Left hindlimb (tissue), 1 donor: ENCODE measurements at places on chromosomes 6 and 20.

DNA sequence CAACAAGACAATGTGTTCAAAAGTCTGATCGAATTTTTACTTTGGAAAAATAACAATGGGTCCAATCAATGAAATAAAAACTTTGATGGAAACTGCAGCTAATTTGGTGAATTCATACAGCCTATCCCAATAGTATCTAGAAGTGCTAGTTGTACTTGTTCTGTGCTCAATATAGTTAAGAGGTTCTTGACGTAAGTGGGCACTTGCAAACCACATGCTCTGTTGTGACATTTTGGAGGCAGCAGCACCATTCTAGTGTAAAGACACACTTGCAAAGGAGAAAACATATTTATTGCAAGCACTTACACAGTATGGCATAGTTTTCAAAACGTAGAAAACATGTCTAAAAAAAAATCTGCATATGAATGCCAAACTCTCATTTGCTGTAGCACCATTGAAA is 6.7 kb upstream of the KLHL31 start:
- no peak for DNase-seq

GRCh38 chr6:16136621-16137450 is 8.0 kb downstream of the MYLIP start:
- DNase-seq: no peak

GRCh38 chr6:140806431-140806830 is 1326.3 kb upstream of the GJE1 start:
- no peak for DNase-seq

DNA sequence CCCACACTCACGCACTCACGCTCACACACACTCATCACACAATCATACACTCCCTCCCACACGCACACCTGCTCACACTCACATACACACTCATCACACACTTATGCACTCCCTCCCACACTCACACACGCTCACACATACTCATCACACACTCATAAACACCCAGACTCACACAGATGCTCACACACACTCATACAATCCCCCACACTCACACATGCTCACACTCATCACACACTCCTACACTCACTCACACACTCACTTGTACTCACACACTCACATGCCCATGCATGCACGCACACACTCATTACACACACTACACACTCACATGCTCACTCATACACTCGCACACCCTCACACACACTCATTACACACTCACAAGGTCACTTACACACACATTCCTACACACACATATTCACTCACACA is 131.1 kb upstream of the PDE10A start:
- no peak for DNase-seq

GRCh38 chr6:157274471-157275226 is 48.7 kb downstream of the TMEM242 start:
- DNase-seq: peak; percentile 79

GRCh38 chr6:43942011-43942442 is 172.0 kb downstream of the VEGFA start:
- DNase-seq: peak; percentile 25

DNA sequence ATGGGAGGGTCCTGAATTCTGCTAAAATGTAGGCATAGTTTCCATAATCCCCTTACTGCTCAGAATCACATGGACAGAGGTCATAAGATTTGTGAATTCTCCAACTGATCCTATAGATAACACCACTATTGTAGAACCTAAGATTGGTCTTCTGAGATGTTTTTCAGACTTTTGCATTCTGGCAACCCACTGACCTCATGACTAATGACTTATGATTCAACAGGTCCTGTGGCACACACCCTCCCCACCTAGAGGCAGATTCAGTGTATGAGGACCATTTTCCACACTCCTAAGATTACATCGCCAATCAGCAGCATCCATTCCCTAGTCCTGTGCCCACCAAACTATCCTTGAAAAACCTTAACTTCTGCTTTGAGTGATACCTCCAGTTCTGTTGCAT is 207.2 kb downstream of the BTBD9 start:
- DNase-seq: no peak

- DNase-seq: no peak
These were observed 866.5 kb downstream of the KIF16B start for GRCh38 chr20:15706719-15707118.

DNA sequence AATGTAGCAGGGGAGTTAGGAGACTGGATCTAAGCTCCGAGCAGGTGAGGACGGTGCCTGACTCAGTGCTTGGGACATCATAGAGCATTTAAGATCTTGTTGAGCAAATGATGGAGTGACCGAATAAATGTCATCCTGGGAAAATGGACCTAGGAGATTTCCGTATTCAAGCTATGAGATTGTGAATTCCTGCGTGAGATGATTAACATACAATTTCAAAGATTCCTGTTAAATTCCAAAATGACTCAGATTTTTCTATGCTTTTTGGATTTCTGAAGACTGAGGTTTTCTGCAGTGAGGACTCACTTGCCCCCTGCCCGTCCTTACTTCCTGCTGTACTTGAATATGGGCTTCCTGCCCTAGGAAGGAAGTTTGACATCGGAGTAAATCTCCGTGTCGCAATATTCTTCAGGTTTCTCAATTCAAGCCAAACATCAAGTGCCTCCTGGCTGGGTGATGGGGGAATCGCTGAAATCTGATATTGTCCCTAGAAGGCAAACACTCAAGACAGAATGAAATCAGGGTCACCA is 5.2 kb downstream of the SYTL3 start:
- DNase-seq: no peak

DNA sequence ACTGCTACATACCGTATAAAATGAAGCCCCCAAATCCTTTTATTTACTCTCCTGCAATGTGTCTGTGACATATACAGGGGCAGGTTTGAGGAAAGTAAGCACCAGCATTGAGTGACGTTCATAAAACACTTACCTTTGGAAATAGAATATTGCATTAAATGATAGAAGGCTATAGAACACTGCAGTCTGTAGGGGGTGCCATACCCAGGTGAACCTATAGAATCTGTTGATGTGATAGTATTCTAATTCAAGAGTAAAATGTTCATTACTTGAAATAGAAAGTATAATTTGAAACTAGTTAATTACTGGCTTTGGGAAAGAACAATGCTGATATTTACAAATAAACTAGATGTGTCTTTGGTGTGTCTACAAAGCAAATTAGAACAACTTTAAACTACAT is 47.0 kb upstream of the PRL start:
- DNase-seq: no peak

- no peak for DNase-seq
These were observed 118.2 kb upstream of the RIPOR2 start for GRCh38 chr6:25053875-25054371.

GRCh38 chr6:4434655-4435054 is 299.3 kb upstream of the ECI2 start:
- DNase-seq: no peak

DNA sequence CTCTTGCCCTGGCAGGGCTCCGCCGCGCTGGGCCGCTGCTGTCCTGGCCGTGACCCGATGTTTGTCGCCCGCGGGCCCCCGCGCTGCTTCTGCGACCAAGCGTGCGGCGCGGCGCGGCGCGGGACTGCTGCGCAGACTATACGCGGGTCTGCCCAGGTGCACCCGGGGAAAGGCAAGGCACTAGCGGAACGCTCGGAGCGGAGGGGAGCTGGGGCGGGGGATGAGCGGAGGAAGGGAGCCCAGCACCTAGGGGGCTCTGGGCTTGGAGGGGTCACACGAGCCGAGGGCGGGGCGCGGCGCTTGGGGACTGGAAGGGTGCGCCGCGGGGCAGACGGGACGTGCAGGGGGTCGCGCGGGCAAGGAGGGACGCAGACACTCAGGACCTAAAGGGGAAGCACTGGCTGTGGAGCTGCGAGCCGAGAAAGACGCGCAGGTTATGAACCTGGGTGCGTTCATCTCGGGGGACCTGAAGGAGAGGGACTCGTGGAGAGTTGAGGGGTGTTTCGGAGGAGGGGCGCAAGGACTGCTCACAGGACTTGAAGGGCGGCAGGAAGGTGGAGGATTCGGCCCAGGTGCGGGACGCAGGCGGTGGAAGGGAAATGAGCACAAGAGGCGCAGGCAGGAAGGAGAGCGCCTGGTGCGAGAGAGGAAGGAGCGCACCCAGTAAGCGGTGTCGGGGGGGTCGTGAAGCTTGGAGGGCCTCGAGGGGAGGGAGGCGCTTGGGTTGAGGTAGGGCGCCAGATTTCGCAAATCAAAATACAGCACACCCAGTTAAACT is 40.8 kb upstream of the ZNFX1 start:
- no peak for DNase-seq

DNA sequence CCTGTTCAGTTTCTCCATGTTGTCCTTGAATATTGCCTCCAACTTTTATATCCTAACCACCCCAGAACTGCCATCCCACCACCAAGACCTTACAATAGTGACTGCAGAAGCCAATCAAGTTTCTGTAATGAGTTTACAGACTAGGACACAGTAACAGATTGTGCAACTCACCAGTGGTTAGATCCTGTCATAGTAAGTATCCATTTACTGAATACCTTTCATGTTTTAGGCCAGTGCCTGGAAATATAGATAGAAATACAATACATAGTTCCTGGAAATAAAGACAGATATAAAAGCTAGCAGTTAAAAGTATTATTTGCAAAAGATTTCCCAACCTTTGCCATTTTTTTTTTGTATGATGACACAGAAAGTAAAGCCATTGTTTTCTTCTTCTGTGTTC is 471.8 kb upstream of the BTBD3 start:
- no peak for DNase-seq

DNA sequence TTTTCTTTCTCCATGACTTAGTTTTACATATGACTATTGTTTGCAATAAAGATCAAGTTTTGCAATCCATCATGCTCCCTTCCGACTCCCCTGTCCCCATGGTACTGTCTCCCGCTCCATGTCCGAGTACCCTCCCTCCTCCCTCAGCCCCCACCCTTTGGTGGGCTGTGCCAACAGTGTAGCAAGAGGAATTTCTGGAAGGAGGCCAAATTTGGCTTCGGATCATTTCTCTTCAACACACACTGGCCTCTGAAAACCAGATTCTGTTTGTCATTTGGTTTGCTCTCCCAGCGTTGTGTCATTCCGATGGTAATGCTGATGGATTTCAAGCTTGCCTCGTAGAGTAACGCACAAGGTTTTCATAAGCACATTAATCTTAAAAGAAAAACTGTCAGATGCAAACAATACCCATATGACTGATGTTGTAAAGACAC is 22.9 kb upstream of the PAX1 start:
- DNase-seq: peak; percentile 44

- no peak for DNase-seq
These were observed at the start of gene NTSR1 for GRCh38 chr20:62708591-62709536. Gene NTSR1 (plus strand): TSS chr20:62708836. CDS start chr20:62709208, 372 bp downstream.

DNA sequence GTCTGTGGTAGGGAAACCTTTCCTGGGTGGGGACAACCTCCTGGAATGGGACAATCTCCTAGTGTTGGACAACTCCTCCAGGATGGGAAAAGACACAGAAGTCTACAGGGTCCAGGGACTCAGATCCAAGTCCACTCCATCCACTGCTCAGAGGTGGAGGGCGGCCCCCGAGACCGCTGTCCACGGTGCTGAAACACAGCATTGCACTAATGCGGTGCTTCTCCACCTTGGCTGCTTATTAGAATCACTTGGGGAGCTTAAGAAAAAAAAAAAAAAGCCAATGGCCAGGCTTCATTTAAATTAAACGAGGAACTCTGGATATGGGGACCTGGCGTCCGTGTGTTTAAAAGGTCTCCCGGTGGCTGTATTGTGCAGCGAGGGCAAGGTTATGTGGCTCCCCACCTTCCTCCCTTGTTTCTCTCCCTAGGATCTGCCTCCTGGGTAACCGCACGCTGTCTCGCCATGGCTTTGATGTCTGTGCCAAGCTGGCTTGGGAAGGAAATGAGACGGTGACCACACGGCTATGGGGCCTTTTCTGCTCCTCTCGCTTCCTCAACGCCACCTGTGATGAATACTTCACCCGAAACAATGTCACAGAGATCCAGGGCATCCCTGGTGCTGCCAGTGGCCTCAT is 12.0 kb downstream of the SLC12A5 start:
- DNase-seq: peak; percentile 69
